ENCODE measurements at places on chromosomes 7 and 10. TPM values are rescaled to one million over a fixed set of nuclear protein-coding genes. Genes with fewer than 3 reads are reported as not detected.

Gene IGFBP1
- 0.24 TPM for total RNA-seq

Gene GOT1
- 26.9 TPM for total RNA-seq

DNA sequence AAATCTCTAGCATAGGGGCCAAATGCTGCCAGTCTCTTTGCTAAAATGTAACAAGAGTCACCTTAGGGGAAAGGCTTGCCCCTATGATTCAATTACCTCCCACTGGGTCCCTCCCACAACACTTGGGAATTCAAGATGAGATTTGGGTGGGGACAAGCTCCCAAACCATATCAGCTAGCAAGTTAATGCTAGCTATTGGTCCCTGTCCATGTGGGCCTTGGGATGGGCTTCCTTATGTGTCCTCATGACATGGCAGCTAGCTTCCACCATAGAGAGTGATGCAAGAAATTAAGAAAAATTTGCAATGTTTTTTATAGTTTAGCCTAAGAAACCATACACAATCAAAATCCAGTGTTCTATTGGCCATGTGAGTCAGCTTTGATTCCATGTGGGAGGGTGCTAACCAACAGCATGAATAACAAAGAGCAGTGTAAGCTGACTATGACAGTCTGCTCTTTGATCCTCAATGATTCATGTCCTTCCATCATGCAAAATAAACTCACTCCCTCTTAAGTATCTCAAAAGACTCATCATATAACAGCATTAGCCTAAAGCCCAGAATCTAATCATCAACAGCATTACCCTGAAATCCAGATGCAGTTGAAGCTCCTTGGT, 21.7 kb upstream of the ZNF365 start:
- H3K4me3 ChIP-seq: no peak overlapping the region
- no peak overlapping the region for H3K27ac ChIP-seq
- H3K27me3 ChIP-seq: no peaks in the 10 kb centered on the region

GRCh38 chr7:125847055-125847454, 917.4 kb upstream of the POT1 start:
- DNase-seq: no peak
- H3K27me3 ChIP-seq: no peaks in the 10 kb centered on the region
- no peak overlapping the region for H3K27ac ChIP-seq

GRCh38 chr7:84144935-84145334, 49.7 kb downstream of the SEMA3A start:
- peaks cover 39% of the 10 kb centered on the region for H3K4me1 ChIP-seq
- no peak overlapping the region for H3K27ac ChIP-seq
- no peak overlapping the region for H3K4me3 ChIP-seq
- no peaks in the 10 kb centered on the region for H3K27me3 ChIP-seq

DNA sequence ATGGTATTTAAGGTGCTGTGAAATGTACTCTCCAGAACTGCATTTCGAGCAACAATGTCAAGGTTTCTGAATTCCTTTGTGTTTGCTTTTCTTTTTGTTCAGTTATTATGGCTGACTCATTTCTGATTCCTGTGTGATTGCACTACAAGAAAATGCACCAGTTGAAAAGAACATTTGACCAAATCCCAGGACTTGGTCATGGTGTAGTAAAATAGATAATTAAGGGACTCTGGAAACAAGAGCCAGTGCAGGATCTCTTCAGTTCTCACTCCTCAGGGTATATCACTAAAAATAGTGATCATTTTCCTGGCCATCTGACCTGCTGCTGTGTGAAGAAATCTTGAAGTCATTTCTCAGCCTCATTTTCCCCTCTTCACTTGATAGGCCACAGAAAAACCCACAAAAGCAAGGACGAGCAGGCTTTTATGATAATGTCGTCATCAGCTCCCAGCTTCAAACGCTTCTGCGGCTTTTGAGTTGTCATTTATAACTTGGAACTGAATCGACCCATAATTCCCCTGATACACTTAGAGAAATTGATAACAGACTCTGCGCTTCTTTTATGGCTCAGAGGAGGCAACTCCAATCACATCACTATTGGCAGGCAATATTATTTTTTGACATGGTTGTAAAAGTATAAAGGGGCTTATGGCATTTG, 274.7 kb downstream of the HDAC9 start:
- no peak overlapping the region for H3K4me3 ChIP-seq
- no peaks in the 10 kb centered on the region for H3K27me3 ChIP-seq
- H3K4me1 ChIP-seq: peaks cover 5% of the 10 kb centered on the region
- DNase-seq: no peak

- H3K4me1 ChIP-seq: peaks cover 34% of the 10 kb centered on the region
- DNase-seq: no peak
- H3K27ac ChIP-seq: no peak overlapping the region
- no peak overlapping the region for H3K4me3 ChIP-seq
- no peaks in the 10 kb centered on the region for H3K27me3 ChIP-seq
Observed at GRCh38 chr7:50625360-50625759, 60.2 kb upstream of the DDC start.

GRCh38 chr10:12869427-12869826, 132.1 kb downstream of the CCDC3 start:
- no peak overlapping the region for H3K27ac ChIP-seq
- peaks cover 3% of the 10 kb centered on the region for H3K27me3 ChIP-seq
- DNase-seq: no peak
- H3K4me3 ChIP-seq: no peak overlapping the region

All from progenitor cell of endocrine pancreas (in vitro differentiated cells).